ENCODE measurements at places on chromosomes 6 and 20.

DNA sequence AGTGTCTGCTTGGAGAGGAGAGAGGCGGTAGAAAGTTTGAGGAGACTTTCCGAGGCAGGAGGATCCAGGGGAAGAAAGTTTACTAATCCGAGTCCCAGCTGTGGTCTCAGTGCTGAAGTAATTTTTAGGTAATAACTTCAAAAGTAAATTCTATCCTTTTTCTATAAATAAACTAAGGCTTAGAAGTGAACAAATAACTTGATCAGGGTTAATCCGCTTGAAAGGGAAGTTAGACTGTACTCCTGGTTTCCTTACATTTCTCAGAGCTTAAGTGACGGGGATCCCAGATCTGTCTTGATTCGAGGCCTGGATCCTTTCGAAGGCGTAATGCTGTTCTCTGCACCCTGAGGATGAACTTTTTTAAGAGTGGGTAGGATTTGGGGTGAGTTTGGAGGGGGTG is 2.6 kb downstream of the STK35 start:
- no peak for DNase-seq

DNA sequence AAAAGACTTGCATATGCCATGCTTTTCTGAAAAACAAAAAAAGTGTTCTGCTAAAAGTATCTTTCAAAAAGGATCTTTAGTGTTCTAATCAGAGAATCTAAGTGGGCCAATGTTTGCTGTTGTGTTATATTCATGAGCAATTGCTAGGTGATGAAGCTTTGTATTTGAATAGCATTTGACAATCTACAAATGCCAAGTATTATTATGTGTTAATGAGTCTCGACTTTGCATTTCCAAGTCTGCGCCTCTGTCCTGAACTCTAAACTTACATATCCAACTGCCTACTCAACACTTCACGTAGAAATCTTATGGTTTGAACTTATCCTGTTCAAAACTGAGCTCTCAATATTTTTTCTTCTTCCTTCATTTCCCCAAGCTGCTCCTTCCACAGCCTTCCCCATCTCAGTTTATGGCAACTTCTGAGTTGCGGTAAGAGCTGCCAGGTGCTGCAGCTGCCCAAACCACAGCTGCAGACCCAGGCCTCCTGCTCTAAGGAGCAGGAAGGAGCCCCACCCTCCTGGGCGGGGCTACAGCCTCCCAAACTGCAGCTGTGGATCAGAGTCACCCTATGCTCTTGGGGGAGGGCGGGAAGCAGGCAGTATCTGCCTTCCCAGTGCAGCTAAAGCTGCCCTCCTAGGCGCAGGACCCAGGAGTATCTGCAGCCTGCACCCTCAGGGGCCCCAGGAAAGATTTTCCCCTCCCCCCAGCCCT is 16.7 kb upstream of the MAK start:
- no peak for DNase-seq

DNA sequence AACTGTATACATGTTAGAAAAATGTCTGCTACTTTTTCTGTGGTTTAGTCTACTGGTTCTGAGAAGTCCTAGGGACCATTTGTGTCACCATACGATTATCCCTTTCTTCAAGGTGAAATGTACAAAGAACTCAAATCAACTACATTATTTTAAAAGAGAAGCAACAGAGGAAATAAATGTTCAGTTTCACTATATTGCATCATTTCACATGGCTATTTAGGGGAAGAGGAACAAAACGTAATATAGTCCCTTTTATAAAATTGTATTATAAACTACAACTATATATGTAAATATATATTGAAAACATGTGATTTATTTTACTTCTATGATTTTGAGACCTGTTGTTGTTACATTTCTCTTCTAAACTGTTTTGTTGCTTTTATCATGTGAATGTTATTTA is 1308.0 kb downstream of the EPHA7 start:
- DNase-seq: no peak

DNA sequence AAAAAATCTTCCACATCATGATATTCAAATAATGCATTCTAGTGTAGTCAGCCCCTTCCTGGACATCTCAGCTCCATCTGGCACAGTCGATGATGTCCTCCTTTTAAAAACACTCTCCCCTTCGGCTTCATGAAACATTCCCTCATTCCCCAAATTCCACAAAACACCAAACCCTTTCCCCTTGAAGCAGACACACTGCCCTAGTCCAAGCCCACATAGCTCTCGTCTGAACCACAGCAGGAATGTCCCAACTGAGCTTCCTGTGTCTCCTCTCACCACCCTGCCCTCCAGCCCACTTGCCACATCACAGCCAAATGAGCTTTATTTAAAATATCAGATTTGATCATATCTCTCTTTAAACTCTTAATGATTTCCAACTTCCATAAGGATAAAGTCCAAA is 106.4 kb upstream of the CARMIL1 start:
- no peak for DNase-seq

GRCh38 chr6:16760516-16761470 is at the start of gene ATXN1:
TSS of gene ATXN1 (minus strand) at chr6:16761460.
- no peak for DNase-seq

DNA sequence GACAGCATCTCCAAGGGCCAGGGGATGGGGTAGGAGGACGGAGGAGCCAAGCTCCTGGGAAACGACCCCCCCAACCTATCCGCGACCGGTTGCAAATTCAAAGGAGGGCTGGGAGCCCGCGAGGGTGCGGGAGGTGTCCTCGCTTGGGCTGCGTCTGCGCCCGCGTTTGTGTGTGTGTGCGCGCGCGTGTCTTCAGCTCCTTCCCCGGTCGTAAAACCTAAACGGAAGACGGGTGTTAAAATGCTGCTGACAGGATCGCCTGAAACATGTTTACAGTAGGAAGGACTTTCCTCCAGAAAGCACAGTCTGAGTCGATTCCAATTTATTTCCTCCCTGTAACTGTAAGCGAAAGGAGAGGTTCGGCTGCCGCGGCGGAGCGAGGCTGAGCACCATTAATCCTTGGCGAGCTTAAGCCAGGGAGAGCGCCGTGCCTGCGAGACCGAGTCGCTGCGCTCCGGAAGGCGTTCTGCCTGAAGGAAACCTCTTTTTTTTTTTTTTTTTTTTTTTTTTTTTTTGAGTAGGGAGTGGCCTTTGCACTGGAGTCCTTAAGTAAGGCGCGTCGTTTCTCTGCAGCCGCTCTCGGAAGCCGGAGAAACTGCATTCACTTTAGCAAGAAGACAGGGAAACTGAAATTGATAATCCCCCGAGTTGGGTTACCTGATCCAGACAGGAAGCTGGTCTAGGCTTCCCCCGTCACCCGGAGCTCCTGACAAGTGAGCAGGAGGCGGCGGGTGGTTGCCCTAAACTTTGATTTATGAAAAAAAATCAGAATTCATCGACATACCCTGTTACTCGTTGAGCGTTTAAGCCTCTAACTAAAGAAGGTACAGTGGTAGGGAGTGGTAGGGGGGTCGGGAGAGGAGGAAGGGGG is 4.8 kb upstream of the SOX4 start:
- DNase-seq: peak; percentile 93

- DNase-seq: no peak
Observed at GRCh38 chr20:23536328-23536974, 31.8 kb downstream of the CST9L start.

GRCh38 chr20:38195521-38195920 is 30.5 kb upstream of the TGM2 start:
- no peak for DNase-seq

GRCh38 chr20:10618611-10619245 is 55.1 kb downstream of the JAG1 start:
- DNase-seq: no peak

GRCh38 chr6:107805504-107805903 is 18.6 kb downstream of the SCML4 start:
- no peak for DNase-seq

DNA sequence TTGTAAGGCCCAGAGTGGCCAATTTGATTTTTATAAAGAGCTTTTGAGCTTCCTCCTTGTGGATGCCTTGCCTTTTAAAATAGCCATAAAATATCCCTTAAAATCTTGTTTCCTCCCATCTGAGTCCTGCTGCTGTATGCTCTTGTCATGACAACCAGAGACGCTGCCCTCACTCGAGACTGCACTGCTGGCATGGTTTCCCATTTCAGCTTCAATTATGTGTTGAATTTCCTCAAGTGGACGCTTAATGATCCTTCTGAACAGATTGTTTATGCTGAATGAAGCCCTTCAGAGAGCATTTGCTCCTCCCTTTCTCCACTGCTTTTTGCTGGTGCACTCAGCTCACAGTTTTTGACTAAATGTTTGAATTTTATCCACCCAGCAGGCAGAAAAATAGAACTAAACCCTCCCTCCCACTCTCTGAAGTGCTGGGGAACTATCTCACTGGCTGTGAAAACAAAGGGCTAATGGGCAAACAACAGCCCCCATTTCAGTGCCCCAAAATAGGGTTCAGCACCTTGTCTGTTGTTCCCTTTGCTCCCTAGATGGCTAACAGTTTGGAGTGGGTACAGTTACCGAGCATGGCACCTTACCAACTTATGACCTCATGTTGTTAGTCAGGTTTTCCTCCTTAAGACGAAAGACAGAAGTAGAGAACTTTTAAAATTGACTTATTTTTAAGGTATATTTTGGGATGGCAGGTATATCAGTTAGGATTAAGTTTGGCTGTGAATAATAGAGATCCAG is 45.5 kb upstream of the RNF8 start:
- peak; percentile 98 for DNase-seq

GRCh38 chr20:4051413-4052138 is 36.2 kb upstream of the RNF24 start:
- DNase-seq: no peak

DNA sequence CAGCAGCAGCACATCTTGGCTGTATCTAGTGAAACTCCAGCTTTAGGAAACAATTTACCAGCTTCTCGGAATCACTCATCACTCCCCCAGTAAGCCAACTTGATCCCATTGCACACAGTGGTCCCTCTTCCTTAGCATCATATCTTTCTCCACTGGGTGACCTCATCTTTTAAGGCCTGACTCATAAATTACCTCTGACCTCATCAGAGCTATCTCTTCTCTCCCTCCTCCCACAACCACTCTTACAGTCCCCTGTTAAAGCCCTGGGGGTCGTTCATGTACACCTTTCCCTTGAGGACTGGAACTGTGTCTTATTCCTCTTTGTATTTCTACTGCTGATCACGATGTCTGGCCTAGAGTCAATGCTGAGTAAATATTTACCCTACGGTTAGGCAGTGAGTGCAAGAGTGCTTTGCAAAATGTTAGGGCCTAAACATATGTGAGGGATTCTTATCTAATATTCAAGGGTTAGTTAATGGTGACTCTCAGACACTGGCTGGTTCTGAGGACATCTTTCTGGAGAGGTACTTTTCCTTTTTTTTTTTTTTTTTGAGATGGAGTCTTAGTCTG is 187.2 kb downstream of the LRFN2 start:
- peak; percentile 69 for DNase-seq

GRCh38 chr6:119172824-119173223 is 94.4 kb upstream of the FAM184A start:
- no peak for DNase-seq

- DNase-seq: no peak
Observed at GRCh38 chr6:150204705-150205472, 62.0 kb downstream of the PPP1R14C start.
